Upper lobe of right lung (tissue), 1 donor: ENCODE measurements at places on chromosomes 1 and 21.

DNA sequence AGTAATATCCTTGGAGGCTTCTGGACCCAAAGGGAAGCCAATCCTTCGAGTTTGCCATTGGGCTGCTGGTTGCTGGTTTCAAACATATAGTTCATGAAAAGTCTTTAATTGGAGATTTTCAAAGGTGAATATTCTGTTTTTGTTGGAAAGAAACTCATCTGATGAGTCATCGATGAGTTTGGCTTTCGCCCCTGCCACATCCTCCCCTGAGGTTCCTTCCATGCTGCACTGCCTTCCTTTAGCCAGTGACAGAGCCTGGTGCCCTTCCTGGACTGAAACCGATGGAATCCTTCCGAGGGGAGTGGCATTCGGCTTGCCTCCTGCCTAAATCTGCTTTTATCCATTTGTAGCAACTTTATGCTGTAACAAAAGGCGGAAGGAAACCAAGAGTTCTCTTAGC is 550.0 kb downstream of the KIF26B start:
- H3K4me1 ChIP-seq, result no peaks in the 10 kb centered on the region
- DNase-seq, result no peak
- no peak overlapping the region for H3K27ac ChIP-seq
- H3K36me3 ChIP-seq, result no peaks in the 10 kb centered on the region
- no peaks in the 10 kb centered on the region for H3K27me3 ChIP-seq

DNA sequence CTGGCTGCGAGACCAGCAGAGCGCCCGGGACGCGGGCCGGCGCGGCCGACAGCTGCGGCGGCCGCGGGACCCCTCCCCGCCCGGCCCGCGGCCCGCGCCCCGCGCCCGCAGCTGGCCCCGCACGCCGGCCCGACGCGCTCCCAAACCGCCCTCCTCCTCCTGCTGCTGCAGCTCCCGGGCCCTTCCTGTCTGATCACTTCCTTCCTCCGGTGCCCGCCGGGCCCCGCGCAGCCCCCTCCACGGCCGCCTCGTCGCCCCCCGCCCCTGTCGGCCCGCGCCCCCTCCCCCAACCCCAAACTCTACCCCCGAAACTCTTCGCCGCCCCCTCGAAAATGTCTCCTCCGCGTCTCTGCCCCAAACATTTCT is 594 bp downstream of the LUZP1 start:
- no peaks in the 10 kb centered on the region for H3K36me3 ChIP-seq
- H3K27me3 ChIP-seq, result no peaks in the 10 kb centered on the region
- peak overlapping the region; percentile 88 for H3K4me3 ChIP-seq
- peak; percentile 73 for DNase-seq
- peak overlapping the region; percentile 86 for H3K27ac ChIP-seq

- no peak overlapping the region for H3K4me3 ChIP-seq
- H3K4me1 ChIP-seq, result no peaks in the 10 kb centered on the region
- H3K27ac ChIP-seq, result no peak overlapping the region
- H3K27me3 ChIP-seq, result no peaks in the 10 kb centered on the region
- no peaks in the 10 kb centered on the region for H3K36me3 ChIP-seq
Observed at GRCh38 chr21:34619841-34620665, 5.1 kb upstream of the RCAN1 start.

GRCh38 chr1:64308866-64309265 is 105.4 kb downstream of the UBE2U start:
- H3K4me3 ChIP-seq, result no peak overlapping the region
- no peak for DNase-seq
- no peaks in the 10 kb centered on the region for H3K4me1 ChIP-seq
- H3K27me3 ChIP-seq, result no peaks in the 10 kb centered on the region
- H3K36me3 ChIP-seq, result no peaks in the 10 kb centered on the region

GRCh38 chr1:26353210-26353859 is 595 bp downstream of the CRYBG2 start:
- peaks cover 16% of the 10 kb centered on the region for H3K27me3 ChIP-seq
- DNase-seq, result no peak
- no peaks in the 10 kb centered on the region for H3K4me1 ChIP-seq
- H3K36me3 ChIP-seq, result no peaks in the 10 kb centered on the region
- no peak overlapping the region for H3K27ac ChIP-seq
- H3K4me3 ChIP-seq, result no peak overlapping the region

DNA sequence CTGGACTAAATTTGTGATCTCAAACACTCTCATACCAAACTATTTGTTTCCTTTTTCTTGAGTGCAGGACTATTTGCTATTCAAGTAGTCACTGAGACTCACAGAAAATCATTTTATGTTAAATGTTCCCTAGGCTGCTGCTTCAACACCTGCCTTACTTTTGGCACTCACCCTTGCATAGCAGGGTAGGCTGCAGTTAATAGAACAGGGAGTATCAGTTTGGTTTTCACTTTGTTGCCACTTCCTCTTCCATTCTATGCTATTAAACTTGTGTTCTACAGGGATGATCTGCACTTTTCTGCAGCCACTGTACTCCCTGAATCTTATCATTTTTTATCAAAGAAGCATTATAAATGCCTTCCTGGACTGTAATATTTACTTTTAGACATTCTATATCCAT is 148.7 kb upstream of the PRMT6 start:
- H3K4me1 ChIP-seq, result no peaks in the 10 kb centered on the region
- DNase-seq, result no peak
- no peak overlapping the region for H3K27ac ChIP-seq
- H3K36me3 ChIP-seq, result no peaks in the 10 kb centered on the region
- H3K4me3 ChIP-seq, result no peak overlapping the region
